Globus pallidus (tissue), 1 donor: ENCODE measurements at places on chromosomes 5 and 9.

DNA sequence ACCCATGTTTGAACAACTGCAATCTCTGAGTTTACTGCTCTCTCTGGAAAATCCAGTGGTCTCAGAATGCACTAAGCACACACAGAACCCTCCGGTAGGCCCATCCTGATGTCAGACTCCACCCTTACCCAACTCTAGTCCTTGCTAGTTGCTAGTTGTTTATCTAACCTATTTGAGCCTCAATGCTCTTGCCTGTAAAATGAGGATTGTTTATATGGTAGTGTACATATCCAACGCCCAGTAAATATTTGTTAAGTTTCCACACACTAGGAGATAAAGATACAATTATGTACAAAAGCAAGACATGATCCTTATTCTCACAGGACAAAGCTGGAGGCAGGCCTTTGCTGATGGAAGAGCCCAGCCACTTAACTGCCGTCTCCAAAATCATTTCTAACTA is 192.2 kb downstream of the SPOCK1 start:
- no peak for DNase-seq

GRCh38 chr9:89808756-89809181 is 204.0 kb downstream of the GADD45G start:
- DNase-seq: no peak

DNA sequence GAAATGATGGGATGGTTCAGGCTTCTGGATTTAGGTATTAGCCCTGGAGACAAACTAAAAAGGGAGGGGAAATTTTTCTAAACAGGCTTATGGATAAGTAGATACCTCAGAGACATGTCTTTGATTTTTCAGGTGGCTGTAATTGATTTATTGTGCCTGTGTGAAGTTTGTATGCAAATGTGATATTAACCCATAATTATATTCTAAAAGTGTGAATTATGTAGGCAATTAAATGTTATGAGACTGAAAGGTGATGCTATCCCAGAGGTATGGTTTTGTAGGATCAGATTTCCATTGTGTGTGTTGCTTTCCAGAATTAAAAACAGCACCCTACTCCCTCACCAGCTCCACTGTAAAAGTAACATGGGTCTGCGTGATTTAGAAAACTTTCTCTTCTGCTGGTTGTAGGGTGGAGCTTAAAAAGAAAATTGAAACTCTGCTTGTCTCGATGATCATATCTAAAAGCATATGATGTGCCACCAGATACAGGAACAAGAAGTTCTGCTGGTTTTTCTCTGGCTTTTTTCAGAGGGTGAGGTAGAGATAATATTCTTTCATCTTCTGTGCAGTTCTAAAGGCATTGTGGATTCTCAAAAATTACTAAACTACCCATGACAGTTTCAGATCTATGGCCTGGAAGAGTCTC is 71.8 kb upstream of the TAF11L2 start:
- no peak for DNase-seq

DNA sequence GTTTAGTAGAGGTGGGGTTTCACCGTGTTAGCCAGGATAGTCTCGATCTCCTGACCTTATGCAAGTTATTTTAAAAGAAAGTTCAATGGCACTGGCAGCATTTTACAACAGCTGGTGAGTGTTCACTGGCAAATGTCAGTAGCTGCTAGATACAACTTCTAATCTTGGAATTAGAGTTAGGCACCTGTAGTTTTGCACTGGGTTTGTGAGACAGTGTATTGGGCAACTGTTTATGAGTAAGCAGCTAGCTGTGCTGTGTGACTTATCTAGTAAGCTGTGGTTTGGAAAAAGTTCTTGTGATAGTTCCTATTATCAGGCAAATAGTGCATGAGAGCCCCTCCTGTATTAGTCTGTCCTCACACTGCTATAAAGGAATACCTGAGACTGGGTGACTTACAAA is 61.5 kb downstream of the UBE2QL1 start:
- no peak for DNase-seq

GRCh38 chr9:34876096-34876495 is 82.0 kb upstream of the PHF24 start:
- no peak for DNase-seq

DNA sequence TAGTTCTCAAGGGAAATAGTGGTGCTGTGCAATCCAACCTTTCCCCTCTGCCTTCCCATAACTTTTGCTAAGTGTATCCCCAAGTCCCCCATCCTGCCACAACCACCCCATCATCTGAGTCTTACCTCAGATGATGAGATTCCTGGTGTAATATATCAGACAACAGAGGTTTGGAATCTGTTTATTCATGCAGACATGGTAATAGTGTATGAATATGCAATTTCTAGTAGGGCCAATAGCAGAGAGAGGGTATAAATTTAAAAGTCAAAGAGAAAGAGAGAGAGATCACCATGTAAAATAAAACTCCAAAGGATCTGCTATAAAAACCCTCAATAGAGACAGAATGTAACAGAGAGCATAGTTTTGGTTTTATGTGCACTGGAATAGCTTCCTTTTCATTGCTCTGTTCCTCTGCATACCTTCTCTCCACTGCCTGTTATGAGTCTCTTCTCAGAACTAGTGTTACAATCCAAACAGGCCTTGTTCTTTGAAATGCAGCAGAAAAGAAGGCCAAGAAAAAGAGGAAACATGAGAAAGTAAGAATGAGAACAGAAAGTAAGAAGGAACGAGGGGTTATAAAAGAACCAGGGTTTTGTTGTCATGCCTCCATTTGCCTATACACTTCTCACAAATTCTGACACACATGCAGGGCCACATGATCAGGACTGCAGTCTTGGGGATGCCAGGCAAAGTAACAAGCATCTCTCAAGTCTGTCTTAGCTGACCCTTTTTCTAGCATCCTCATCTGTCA is 278.0 kb downstream of the CETN3 start:
- DNase-seq: peak; percentile 51

GRCh38 chr9:76155361-76155760 is 238.9 kb downstream of the RFK start:
- no peak for DNase-seq

GRCh38 chr5:124936626-124936933 is 190.1 kb upstream of the ZNF608 start:
- DNase-seq: no peak

DNA sequence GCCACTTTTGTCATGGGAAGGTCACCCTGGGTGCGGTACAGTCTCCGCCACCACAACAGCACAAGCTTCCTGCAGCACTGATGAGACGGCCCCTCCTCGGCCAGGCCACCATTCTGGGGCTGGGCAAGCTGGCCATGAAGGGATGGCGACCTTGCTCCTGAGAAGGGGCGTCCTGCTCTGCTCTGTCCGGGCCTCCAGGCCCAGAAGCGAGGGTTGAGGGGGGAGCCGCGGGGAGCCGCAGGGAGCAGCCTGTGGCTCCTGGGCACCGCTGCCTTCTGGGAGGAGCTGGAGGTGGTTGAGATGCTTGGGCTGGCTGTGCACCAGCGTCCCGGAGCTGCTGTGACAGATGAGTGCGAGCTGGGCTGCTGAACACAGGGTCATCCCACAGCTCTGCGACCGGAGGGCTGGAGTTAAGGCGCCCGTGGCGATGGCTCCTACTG is 84.3 kb upstream of the RAPGEF1 start:
- no peak for DNase-seq

GRCh38 chr5:149367249-149367971 is 9.6 kb downstream of the PCYOX1L start:
- peak; percentile 45 for DNase-seq

- no peak for DNase-seq
Measured at GRCh38 chr5:75189353-75189752, 47.3 kb downstream of the ANKRD31 start.

DNA sequence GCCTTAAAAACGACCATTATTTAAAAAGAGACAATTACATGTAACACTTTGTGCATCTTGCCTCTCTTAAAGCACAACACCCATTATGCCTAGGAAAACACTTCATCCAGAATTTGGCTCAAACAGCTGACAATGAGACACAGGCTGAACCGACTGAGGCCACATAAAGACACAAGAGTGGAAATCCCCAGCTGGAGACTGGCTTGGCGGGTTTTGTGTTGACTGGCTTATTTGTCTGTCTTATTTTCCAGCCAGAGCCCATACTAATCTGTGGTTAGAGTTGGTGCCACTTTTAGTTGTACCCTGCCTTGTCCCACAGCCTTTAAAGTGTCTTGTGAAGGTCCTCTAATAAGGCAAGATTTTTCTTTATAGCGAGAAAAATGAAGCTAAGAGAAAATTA is 21.2 kb downstream of the TRIM14 start:
- no peak for DNase-seq

DNA sequence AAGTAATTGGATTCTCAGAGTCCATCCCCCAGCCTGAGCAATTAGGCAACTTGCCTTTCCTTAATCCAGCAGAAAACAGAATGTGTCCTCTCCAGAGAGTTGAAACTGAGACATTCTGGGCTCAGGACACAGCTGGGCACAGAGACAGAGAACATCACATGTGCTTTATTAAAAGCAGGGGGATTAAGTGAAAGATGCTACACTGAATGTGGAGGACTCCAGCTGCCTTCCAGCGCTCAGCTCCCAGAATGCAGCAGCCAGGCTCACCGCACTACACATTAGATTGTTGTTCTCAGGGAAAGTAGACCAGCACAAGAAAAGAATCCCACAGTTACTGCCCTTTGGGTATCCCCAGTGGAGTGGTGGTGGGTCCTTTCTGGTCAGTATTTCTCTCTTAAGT is 141.6 kb upstream of the IL12B start:
- DNase-seq: no peak

GRCh38 chr9:35944841-35945240 is 13.1 kb downstream of the OR2S2 start:
- DNase-seq: no peak

DNA sequence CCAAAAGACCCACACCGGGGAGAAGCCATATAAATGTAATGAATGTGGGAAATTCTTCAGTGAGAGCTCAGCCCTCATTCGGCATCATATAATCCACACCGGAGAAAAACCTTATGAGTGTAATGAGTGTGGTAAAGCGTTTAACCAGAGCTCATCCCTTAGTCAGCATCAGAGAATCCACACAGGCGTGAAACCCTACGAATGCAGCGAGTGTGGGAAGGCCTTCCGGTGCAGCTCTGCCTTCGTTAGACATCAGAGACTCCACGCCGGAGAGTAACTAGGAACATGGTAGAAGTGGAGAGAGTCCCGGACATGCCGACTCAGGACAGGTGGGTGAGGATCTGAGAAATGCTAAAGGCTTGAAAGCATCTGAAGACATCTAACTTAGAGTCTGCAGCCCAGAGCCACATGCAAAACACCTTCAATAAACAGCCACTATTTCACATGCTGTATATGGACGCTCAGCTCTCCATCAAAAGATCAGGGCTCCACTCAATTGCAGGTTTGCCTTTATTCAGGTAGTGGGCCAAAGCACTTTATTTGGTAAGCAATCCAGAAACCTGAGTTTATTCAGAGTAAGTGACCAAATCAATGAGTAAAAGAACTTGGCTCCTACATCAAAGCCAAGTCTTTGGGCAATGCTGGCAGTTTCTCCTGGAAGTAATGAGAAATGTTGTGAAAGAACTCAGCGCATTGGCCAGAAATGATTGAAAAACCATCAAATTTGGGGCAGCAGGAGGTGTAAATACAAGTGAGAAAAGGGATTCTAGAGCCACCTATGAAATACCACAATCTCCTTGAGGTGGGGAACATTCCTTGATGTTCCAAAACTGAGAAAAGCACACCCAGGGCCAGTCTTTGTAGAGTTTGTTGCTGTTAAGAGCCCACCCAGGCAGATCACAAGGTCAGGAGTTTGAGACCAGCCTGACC is 6.0 kb downstream of the RPL12 start:
- DNase-seq: no peak

DNA sequence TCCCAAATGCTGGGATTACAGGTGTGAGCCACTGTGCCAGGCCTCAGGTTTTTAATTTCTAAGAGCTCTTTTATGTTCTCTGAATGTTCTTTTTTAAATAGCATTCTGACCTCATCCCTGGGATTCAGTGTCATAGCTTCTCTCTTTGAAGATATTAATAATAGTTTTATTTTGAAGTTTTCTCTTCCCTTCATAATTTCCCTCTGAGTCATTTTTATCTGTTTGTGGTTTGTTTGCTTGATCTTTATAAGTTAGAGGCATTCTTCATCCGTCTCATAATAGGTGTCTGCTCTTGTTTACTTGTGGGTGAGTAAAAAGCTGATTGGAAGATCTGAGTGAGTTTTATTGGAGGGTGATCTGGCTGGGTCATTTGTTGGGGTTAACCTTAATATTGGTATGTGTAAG is 12.5 kb upstream of the MAMDC2 start:
- DNase-seq: no peak

- peak; percentile 47 for DNase-seq
Measured at GRCh38 chr9:73039271-73040263, 86.7 kb upstream of the ALDH1A1 start.

GRCh38 chr5:139138809-139139208 is 59.4 kb downstream of the SIL1 start:
- DNase-seq: no peak

DNA sequence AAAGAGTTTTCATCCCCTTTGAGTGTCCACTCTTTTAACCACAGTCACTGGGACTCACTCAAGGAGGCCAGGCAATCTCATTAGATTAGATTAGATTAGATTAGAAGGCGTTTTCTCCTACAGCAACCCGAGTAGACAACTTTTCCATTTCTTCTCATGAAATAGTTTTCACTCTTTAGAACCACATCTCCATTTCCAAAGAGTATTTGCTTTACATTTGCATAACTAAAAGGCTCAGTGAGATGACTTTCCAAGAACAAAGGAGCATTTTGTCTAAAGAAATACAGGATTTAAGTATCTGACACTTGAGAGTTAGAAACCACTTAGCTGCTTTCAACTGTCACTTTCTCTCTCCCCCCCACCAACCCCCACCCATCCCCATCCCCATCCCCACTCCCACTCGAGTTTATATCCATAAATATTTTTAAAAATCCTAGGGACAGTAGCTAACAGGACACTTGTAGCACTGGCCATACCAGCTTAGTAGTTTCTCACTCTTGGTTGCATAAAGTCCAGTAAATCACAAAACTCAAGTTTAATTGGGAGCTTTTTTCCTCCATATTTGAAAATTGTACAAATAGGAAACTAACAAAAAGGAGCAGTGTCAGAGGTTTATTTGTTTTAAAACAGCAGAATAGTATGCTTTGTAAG is 2202.9 kb upstream of the WWC1 start:
- no peak for DNase-seq

DNA sequence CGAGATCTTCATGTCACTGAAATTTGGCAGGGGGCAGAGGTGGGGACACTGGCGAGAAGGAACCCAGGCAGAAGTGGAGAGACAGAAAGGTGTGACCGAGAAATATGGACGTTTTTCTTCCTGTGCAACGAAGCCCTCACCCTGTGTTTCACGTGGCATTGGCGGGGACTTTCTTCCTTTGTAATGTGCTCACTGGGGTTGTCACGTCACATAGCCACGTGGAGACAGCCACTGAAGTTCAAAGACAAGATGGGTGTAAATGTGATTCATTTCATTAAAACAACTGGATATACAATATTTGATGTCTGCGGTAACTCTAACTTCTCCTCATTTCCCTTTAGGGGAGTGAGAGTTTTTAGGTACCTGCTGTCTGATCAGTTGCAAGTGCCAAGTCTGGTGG is 225.7 kb downstream of the FSTL4 start:
- DNase-seq: no peak

- DNase-seq: no peak
Measured at GRCh38 chr5:178869577-178869976, 9.8 kb downstream of the ZNF354B start.
